Body of pancreas (tissue), 4 donors: ENCODE measurements at places on chromosomes 4 and X. TPM values are rescaled to one million over a fixed set of nuclear protein-coding genes. Genes with fewer than 3 reads are reported as not detected.

CTAG2 gene
- not detected for total RNA-seq

DNA sequence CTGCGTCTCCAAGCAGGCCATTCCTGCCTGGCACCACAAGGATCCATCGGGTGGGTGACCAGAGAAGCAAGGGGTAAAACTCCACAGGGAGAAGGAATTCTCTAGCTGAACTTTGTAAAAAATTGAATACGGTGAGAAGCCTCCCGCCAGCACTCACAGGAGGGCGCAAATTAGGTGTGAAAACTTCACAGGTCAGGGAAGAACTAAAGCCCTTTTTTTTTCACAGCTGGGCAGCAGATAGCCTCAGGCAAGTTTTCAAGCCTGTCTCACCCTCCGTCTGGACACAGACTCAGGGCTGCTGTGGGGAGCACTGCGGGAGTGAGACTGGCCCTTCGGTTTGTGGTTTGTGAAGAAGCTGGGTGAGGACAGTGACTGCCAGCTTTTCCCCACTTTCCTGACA is 224.1 kb upstream of the FGF16 start:
- no peak overlapping the region for H3K27ac ChIP-seq
- no peak for DNase-seq

GRCh38 chr4:8274765-8275547 is 5.4 kb downstream of the HTRA3 start:
- H3K27me3 ChIP-seq = no peaks in the 10 kb centered on the region
- DNase-seq = peak; percentile 55
- no peak overlapping the region for H3K4me3 ChIP-seq
- H3K27ac ChIP-seq = peak overlapping the region; percentile 3

GRCh38 chr4:183860731-183861130 is 44.4 kb upstream of the STOX2 start:
- no peak for DNase-seq
- H3K27me3 ChIP-seq = no peaks in the 10 kb centered on the region
- H3K27ac ChIP-seq = no peak overlapping the region
- peaks cover 5% of the 10 kb centered on the region for H3K4me1 ChIP-seq
- H3K4me3 ChIP-seq = no peak overlapping the region

CFAP299 gene
- not detected for total RNA-seq

SCD5 gene
- 51.4 TPM for total RNA-seq

DNA sequence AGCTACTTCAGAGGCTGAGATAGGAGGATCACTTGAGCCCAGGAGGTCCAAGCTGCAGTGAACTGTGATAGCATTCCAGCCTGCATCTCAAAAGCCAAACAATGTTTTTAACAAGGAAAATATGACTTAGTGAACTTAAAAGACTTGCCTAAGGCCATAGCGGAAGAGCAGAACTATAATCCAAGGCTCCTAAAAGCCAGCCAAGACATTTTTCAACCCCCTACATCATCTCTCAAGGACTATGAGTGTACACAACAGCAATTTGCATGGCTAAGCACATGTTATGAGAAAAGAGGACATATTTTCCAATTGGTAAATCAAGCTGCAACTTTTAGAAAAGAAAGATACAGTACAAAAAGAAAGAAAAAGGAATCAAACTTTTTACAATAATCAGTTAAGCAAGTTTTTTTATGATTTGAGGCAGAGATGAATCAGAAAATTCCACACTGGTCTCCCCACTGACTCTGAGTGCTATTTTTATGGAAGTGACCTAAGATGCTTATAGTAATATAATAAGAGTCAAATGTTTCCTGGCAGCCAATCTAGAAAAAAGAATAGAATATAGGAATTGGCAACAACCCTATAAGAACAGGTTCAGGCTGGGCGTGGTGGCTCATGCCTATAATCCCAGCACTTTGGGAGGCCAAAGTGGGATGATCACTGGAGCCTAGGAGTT is 9.8 kb upstream of the ACOT9 start:
- H3K27me3 ChIP-seq = no peaks in the 10 kb centered on the region
- no peak overlapping the region for H3K4me3 ChIP-seq
- no peaks in the 10 kb centered on the region for H3K36me3 ChIP-seq
- DNase-seq = no peak
- no peak overlapping the region for H3K27ac ChIP-seq

TKTL1 gene
- not detected for total RNA-seq

TMEM35A gene
- total RNA-seq = not detected

GRCh38 chrX:25010784-25011588 is 4.8 kb downstream of the ARX start:
- H3K36me3 ChIP-seq = no peaks in the 10 kb centered on the region
- no peak overlapping the region for H3K27ac ChIP-seq
- H3K4me1 ChIP-seq = peaks cover 19% of the 10 kb centered on the region
- H3K27me3 ChIP-seq = no peaks in the 10 kb centered on the region
- no peak for DNase-seq

GYPB gene
- not detected for total RNA-seq

GRCh38 chr4:87390551-87390890 is 467 bp downstream of the HSD17B11 start:
- H3K27ac ChIP-seq = peak overlapping the region; percentile 89
- peaks cover 36% of the 10 kb centered on the region for H3K4me1 ChIP-seq
- no peak for DNase-seq
- H3K4me3 ChIP-seq = peak overlapping the region; percentile 72
- no peaks in the 10 kb centered on the region for H3K27me3 ChIP-seq

- no peaks in the 10 kb centered on the region for H3K4me1 ChIP-seq
- H3K4me3 ChIP-seq = no peak overlapping the region
- no peak overlapping the region for H3K27ac ChIP-seq
- no peaks in the 10 kb centered on the region for H3K36me3 ChIP-seq
Measured at GRCh38 chr4:113292371-113293042, 243.1 kb downstream of the ANK2 start.

DNA sequence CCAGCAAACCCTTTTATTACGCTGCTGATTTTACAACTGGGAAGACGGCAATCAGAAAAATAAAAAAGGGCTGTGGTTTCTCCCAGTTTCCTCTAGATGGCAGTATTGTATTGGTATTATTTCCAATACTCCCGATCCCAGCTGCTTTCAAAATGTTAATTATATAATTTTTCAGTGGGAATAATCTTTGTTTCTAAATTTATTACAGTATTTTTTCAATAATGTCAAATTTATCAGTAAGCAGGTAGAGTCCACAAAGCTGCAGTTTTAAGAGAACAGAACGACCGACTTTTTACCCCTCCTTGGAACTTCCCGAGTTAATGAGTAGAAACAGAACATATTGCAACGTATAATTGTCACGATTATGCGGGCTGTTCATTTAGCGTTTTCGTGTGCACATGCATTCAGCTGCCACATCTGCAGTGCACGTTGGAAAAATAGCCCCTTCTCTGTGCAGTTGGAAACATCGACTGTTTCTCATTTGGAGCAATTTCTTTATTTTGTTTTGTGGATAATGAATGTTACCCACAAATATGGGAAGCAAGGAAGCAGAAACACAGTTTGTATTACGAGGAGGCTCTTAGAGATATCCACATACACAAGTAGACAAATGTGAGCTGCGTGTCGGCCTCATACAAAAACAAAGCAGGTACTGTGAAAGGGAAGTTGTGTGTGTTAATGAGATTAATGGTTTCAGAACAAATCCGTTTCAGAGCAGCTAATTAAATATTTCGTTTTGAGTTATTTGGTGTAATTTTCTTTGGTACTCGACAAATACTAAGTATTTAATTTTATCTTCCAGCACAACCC is 188.0 kb downstream of the STIM2 start:
- no peaks in the 10 kb centered on the region for H3K36me3 ChIP-seq
- H3K27ac ChIP-seq = no peak overlapping the region
- H3K4me3 ChIP-seq = no peak overlapping the region
- H3K27me3 ChIP-seq = no peaks in the 10 kb centered on the region
- DNase-seq = no peak

DNA sequence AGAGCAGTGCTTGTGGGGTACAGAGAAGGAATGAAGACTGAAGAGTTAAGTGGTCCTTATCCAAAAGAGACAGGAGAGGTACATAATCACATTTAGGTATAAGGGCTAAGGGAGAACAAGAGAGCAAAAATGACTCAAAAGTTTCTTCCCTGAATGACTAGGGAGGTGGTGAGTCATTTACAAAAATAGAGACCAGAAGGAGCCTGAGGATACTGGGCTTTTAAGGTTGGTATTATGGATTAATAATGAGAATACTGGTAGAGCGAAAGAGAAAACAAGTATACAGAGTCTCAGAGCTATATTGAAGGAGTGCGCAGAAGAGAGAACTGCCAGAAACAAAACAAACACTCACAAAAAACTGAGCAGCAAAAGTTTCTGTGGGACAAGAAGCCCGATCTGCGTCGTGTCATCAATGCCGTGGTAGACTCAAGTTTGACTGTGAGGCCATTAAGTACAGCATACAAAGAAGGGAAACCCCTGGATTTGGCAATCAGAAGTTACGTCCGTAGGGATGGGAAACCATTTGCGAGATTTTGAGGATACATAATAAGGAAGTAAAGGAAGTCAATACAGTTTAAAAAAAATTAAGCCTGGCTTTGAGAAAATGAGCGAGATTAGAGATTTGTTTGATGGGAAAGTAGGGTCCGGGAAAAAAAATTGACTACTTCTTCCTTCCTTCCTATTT is 129.1 kb upstream of the STIM2 start:
- H3K36me3 ChIP-seq = no peaks in the 10 kb centered on the region
- H3K27me3 ChIP-seq = no peaks in the 10 kb centered on the region
- no peak for DNase-seq
- no peak overlapping the region for H3K4me3 ChIP-seq
- no peaks in the 10 kb centered on the region for H3K4me1 ChIP-seq

GRCh38 chr4:107977966-107978705 is 11.6 kb upstream of the HADH start:
- H3K4me1 ChIP-seq = no peaks in the 10 kb centered on the region
- H3K4me3 ChIP-seq = no peak overlapping the region
- DNase-seq = no peak

IGSF1 gene
- total RNA-seq = 0.33 TPM

DNA sequence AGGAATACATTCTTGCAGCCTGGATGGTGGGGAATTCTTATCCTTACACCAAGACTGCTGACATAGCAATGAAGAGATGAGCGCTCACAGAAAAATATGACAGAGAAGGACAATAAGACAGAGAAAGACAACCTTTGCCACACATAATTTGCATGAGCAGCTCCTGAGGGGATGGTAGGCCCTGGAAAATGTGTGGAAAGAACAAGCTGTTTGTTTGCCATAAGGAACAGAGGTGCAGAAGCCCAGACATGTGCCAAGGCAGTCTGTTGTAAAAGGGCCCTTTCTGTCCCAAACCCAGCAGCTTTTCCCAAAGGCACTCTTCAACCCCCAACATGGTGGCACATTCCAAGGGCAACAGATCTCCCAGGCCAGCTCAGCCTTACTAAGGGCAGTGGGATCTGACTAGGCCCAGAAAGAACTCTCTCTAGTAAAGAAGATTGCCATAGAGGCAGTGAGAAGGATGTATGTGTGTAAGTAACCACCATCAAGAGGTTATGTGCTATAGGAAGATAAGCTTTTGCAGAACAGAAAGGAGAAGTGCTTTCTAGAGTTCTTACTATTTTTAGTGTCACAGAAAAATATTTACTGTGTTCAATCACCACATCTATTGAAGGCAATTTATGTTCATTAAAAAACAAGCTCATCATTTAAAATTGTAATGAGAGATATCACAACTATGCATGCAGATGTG is 287.0 kb upstream of the RASGEF1B start:
- H3K36me3 ChIP-seq = no peaks in the 10 kb centered on the region
- H3K27me3 ChIP-seq = no peaks in the 10 kb centered on the region
- H3K4me3 ChIP-seq = no peak overlapping the region
- H3K27ac ChIP-seq = no peak overlapping the region

DNA sequence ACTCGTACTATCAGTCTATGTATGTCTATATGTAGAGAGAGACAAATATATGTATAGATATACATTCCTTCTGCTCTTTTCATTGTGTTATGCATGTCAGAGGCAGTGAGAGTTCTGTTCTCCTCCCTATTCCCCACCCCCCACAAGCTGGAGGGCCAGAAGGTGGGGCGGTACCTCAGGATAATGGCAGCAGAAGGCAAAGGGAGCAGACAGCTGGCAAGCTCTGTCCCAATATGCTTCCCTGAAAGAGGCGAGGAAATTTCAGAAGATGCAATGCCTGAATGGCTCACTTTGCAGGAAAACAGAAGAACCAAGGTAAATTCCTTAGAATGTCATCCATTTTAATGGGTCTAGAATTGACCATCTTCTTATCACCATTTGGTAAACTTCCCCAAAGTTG is 114.4 kb downstream of the NAA11 start:
- DNase-seq = no peak
- no peaks in the 10 kb centered on the region for H3K36me3 ChIP-seq
- no peaks in the 10 kb centered on the region for H3K27me3 ChIP-seq
- no peak overlapping the region for H3K4me3 ChIP-seq

- no peak overlapping the region for H3K27ac ChIP-seq
- no peaks in the 10 kb centered on the region for H3K27me3 ChIP-seq
- no peaks in the 10 kb centered on the region for H3K4me1 ChIP-seq
- H3K36me3 ChIP-seq = no peaks in the 10 kb centered on the region
- no peak overlapping the region for H3K4me3 ChIP-seq
- no peak for DNase-seq
Measured at GRCh38 chrX:76184276-76184675, 11.4 kb downstream of the PBDC1 start.

DNA sequence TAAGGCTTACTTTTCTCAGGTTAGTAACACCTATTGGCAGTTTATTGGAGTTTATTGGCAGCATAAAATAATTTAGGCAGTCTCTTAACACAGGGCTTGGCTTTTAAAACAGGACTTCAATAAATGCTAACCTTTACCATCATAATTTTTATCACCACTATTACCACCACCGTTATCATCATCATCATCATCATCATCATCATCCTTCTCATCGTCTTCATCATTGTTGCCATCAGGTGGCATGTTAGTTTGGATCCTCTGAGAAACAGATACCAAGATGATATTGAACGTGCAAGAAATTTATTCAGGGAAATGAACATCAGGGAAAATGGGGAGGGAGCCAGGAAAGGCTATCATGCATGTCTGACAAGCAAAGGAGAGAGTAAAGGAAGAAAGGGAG is 16.2 kb downstream of the GBA3 start:
- H3K27me3 ChIP-seq = no peaks in the 10 kb centered on the region
- H3K36me3 ChIP-seq = no peaks in the 10 kb centered on the region
- no peak overlapping the region for H3K27ac ChIP-seq
- no peak for DNase-seq
- no peak overlapping the region for H3K4me3 ChIP-seq

DNA sequence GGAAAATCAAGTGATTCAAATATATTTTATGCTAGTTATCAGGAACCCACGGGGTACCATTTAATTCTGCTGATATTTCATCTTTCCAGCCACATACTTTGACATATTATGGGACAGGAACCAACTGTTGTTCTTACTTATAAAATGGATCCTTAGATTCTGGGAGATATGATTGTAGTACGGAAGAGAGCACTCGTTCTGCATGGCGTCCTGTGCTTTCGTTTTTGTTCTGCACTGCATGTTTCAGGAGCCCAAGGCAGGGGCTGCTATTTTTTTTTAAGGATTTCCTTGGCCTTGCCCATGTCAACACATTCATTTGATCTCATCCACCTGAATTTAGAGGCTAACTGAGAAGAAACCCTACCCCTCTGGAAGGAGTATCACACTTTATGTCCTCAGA is 245.5 kb upstream of the TLL1 start:
- DNase-seq = no peak
- no peaks in the 10 kb centered on the region for H3K27me3 ChIP-seq
- no peak overlapping the region for H3K4me3 ChIP-seq
- H3K27ac ChIP-seq = no peak overlapping the region

USP26 gene
- total RNA-seq = not detected

GRCh38 chr4:31592293-31592692 is 872.1 kb downstream of the PCDH7 start:
- no peak for DNase-seq
- no peaks in the 10 kb centered on the region for H3K4me1 ChIP-seq
- no peaks in the 10 kb centered on the region for H3K36me3 ChIP-seq

GPR173 gene
- total RNA-seq = 0.66 TPM

TLR1 gene
- 12.2 TPM for total RNA-seq

CXCL10 gene
- not detected for total RNA-seq

NBDY gene
- 3.6 TPM for total RNA-seq
